NCI-H1436 treated with DMSO at 0.1 percent for 48 hours (cell line): ENCODE measurements at places on chromosomes 6 and 20.

DNA sequence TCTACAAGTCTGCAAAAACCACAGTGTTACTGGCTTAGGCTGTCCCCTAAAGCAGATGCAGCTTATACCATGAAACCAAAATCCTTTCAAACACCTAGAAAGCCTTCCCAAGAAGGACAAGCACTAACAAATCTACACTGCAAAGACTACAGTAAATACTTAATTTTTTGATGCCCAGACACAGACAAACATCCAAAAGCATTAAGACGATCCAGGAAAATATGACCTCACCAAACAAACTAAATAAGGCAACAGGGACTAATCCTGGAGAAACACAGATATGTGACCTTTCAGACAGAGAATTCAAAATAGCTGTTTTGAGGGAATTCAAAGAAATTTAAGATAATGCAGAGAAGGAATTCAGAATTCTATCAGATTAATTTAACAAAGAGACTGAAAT is 423.5 kb downstream of the COL12A1 start:
- DNase-seq, result no peak

- DNase-seq, result no peak
Measured at GRCh38 chr6:53618219-53618618, 47.3 kb downstream of the KLHL31 start.

- DNase-seq, result no peak
Measured at GRCh38 chr20:955656-956055, 39.5 kb upstream of the ANGPT4 start.

DNA sequence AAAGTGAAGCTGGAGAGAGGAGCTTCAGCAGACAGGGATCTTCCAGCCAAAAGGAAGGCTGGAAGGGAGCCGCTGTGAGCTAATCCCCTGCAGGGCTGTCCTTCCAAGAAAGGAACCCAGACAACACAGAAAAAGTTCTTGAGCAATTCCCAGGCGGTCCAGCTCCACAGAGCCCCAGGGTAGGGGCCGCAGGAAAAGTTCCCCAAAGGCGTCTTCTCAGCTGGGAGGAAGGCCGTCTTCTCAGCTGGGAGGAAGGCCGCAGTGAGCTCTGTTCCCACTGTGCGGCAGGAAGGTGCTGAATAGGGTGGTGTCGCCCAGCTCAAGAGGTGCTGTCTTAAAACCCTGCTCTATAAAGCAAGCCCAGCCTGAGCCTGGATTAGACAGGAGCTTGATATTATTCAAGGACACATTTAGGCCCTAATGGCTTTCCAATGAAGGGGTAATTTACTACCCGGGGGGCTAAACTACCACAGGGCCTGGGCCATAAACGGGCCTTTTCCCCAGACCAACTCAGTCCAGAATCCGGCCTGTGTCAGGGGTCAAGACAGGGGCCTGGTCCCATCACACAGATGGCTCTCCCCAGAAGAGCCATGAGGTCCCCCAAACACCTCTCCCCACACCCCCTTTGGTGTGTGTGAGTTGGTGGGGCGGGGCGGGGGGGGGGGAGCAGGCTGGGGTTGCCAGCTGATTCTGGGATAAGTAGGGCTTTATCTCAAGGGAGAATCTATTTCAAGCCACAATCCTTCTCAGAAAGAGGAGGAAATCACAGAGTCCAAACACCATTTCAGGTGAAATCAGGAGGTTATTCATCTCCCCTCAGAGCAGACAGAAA is 103.6 kb downstream of the NOL4L start:
- no peak for DNase-seq

GRCh38 chr6:36973647-36974046 is 12.3 kb downstream of the MTCH1 start:
- no peak for DNase-seq

DNA sequence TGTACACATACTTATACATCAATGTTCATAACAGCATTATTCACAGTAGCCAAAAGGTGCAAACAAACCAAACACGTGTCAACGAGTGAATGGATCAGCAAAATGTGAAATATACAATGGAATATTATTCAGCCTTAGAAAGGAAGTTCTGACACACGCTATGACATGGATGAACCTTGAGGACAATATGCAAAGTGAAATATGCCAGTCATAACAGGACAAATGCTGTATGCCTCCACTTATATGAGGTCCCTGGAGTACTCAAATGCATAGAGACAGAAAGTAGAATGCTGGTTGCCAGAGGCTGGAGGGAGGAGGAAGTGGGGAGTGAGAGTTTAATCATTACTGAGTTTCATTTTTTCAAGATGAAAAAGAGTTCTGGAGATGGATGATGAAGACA is 37.8 kb upstream of the IGF2R start:
- DNase-seq, result no peak

DNA sequence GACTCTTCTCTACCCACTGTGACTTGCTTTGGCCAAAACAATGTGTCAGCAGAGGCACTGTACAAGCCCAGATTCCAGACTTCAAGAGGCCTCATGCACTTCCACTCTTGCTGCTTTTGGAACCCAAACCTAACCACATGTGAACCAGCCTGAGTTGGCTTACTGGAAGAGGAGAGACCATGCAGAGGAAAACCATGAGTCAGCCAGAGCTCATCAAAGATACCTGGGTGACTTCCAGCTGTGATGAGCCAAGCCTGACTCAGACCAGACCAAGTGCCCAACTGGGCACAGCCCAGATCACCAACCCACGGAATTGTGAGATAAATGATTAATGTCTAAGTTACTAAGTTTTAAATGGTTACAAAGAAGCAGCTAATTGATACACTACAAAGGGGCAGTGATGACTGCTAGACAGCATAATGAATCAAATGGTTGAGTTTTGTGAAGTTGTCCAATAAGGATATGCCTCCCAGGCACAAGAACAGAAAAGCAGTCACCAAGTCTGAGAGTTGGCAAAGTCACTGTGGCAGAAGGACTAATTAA is 16.2 kb upstream of the BEND6 start:
- no peak for DNase-seq

DNA sequence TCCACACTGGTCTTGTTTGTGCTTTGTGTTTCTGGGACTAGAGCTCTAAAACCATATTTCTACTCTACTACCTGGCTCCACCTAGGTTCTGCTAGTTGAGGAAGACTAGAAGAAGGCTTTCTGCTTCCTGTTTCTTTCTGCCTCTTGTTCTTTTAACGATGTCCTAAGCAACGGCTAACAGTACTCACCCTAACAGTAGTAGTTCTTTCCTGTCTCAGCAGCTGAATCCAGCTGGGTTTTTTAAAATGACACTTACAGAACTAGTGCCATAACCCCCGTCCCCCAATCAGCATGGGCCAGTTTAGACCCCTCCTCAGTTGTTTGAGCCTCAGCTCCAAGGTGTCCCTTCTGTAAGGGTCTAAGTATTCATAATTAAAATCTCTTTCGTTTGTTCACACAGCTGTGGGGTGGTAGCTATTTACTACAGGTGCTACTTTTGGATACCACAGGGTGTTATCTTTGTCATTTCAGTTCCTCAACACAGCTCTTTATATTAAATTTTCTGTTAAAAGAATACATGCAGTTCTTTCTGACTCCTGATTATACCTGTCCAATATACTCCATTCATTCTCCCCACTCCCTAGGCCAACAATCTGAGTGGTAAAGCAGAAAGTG is 790.2 kb downstream of the DHX35 start:
- DNase-seq, result no peak

DNA sequence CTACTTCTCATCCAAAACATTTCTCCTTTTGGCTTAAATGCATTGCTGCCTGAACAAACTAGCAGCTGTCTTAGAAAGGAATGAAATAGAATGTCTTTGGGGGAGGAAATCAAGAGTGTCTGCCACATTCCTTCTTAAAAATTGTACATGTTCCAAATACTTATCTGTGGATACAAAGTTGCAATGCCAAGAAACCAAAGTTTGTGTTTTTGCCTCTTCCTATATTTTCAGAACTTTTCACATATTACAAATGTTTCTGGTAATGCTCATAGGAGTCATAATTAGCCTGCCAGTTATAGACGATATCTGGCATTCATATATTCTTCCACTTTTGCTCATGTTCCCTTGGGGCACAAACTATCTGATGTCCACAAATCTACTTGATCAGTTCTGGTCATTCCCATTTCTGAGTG is 165.5 kb upstream of the BMP5 start:
- no peak for DNase-seq

DNA sequence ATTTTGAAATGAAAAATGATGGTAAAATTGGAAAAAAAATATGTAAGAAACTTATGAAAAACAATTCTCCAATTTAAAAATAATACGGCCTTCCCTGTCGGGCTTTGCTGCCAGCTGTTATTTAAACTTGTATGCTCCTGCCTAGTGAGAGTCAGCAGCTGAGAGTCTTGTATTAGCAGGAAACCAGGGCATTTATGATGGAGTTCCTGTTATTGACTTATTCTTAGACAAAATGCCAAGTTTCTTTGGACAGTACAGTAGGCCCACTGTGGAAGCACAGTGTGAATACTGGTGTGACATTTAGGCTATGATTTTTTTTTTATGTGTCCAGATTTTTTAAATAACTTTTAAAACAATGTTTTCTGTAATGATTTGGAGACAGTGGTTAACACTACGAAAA is 42.1 kb downstream of the GMDS start:
- DNase-seq, result no peak

- no peak for DNase-seq
Measured at GRCh38 chr20:640674-641515, 12.1 kb downstream of the SRXN1 start.

- DNase-seq, result no peak
Measured at GRCh38 chr20:61662226-61662967, 403.3 kb downstream of the TAF4 start.

- no peak for DNase-seq
Measured at GRCh38 chr20:34240693-34241615, at the start of gene ASIP. Gene ASIP (plus strand): TSS chr20:34241423. CDS start chr20:34260375, 18,952 bp downstream.

- no peak for DNase-seq
Measured at GRCh38 chr6:89066940-89067646, 13.5 kb upstream of the PNRC1 start.

DNA sequence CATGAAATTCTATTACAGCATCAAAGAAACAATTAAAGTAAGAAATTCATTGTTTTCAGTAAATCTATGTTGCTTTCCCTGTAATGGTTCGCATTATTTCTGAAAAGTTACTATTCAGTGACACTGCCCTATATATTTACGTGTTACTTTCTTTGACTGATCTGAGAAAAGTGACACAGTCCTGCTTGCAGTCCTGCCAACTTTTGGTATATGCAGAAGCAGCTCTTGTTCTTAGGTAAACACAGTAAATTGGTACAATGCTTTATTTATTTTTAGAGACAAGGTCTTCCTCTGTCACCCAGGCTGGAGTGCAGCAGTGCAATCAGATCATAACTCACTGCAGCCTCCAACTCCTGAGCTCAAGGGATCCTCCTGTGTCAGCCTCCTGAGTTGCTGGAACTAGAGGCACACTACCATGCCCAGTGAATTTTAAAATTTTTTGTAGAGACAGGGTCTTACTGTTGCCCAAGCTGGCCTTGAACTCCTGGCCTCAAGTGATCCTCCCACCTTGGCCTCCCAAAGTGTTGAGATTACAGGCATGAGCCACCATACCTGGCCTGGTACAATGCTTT is 151.3 kb downstream of the AKAP7 start:
- no peak for DNase-seq

- no peak for DNase-seq
Measured at GRCh38 chr6:170091639-170092579, 199.0 kb downstream of the DLL1 start.

- no peak for DNase-seq
Measured at GRCh38 chr6:56724455-56724854, 81.8 kb upstream of the DST start.

GRCh38 chr6:90179190-90180169 is 117.2 kb downstream of the BACH2 start:
- DNase-seq, result no peak

- DNase-seq, result no peak
Measured at GRCh38 chr6:111087871-111088667, 766 bp downstream of the SLC16A10 start.

- no peak for DNase-seq
Measured at GRCh38 chr6:142810952-142811514, 133.9 kb downstream of the HIVEP2 start.
